Left lung (tissue), 14 donors: ENCODE measurements at places on chromosomes 3 and 15. TPM values are rescaled to one million over a fixed set of nuclear protein-coding genes. Genes with fewer than 3 reads are reported as not detected.

GRK7 gene
- polyA plus RNA-seq = 0.11 TPM

DNA sequence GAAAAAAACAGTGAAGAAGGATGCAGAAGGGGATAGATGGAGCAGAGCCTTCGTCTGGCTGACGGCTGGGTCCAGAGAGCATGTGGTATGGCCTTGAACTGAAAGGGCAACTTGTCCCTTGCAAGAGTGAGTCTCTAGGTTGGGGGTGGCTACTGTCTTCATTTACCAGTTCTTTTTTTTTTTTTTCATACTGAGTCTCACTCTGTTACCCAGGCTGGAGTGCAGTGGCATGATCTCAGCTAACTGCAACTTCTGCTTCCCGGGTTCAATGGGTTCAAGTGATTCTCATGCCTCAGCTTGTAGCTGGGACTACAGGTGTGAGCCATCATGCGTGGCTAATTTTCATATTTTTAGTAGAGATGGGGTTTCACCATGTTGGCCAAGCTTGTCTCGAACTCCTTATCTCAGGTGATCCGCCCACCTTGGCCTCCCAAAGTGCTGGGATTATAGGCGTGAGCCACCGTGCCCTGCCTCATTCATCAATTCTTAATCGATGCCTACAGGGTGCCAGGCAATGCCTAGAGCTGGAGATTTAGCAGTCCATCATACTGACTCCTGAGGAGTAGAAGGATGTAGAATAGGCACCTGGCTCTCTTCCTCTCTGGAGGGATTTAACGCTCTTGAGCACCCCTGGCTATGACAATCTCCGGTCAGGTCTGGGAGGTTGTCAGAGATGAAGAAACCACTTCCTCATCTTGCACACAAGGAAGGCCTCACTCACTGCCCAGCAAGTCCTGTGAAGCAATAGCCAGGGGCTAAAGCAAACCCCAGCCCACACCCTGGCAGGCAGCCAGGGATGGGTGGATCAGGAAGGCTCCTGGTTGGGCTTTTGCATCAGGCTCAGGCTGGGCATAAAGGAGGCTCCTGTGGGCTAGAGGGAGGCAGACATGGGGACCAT, at the start of gene CAMP:
Gene CAMP (plus strand): TSS at position 880 of the 898 bp plus-strand sequence. CDS start 17 bp downstream, at position 897.
- DNase-seq = peak; percentile 33

DNA sequence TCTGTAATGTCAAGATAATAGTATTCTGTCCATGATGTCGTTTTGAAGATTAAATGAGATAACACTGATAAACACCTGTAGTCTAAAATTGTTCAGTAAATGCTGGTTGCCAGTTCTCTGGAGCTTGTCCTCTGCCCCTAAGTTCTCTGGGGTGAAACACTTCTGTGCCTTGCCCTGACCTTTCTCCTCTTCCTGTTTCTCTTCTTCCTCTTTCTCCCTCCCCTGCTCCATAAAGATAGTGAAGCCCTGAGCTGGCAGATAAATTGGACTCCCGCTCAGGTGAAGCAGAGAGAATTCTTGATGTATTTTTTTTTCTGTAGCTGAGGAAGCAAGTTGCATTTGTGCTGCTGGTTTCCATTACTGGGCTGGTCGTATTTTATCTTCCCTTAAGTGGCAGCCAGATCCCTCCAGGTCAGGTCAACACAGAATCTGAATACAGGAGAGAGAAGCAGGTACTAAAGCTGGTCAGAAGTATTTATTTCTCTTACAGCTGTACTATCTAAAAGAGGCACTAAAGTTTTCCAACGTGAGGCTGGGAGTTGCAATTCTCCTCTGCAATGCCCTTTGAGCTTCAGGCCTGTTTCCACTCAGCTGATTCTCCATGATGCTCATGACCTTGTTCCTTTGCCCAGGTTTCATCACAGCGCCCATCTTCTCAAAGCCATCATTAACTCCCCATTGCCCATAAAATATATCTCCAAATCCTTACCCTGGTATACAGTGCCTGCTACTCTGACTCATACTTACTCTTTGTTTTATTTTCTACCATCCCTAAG, 319.3 kb upstream of the CFAP20DC start:
- DNase-seq = no peak

CX3CR1 gene
- 4.2 TPM for polyA plus RNA-seq

GCSAM gene
- polyA plus RNA-seq = 2.4 TPM

SCAANT1 gene
- 1.5 TPM for polyA plus RNA-seq

DNA sequence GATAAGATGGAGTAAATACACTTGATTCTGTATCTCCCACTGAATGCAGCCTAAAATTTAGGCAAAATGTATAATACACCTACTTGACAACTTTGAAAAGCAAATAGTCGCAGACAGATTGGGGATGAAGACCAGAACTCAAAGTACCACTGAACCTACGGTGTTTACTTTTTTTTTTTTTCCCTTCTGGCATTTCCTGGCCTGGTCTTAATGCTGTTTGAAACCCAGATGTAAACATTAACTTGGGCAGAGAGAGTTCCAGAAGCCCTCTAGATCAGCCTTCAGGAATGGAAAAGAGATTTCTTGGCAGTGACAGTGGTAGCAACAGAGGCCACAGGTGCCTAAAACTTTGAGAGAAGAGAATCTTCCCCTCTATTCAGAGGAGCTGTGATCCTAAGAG, 27.8 kb downstream of the ALPK3 start:
- no peak for DNase-seq

GRCh38 chr3:166554023-166554422, 716.8 kb upstream of the BCHE start:
- DNase-seq = no peak

GRCh38 chr3:39971559-39972031, 162.2 kb downstream of the MYRIP start:
- no peak for DNase-seq

AADACL2 gene
- not detected for polyA plus RNA-seq

- no peak for DNase-seq
These were observed 6.5 kb downstream of the FOXL2 start for GRCh38 chr3:138940446-138940845.

SH2D7 gene
- 0.56 TPM for polyA plus RNA-seq

GRCh38 chr15:94965593-94965992, 734.2 kb downstream of the MCTP2 start:
- DNase-seq = no peak

GRCh38 chr15:72170691-72171090, 26.9 kb downstream of the GRAMD2A start:
- no peak for DNase-seq

- no peak for DNase-seq
These were observed 89.8 kb downstream of the THBS1 start for GRCh38 chr15:39670687-39671086.
